Endothelial cell (in vitro differentiated cells): ENCODE measurements at places on chromosomes 12 and 14. TPM values are rescaled to one million over a fixed set of nuclear protein-coding genes. Genes with fewer than 3 reads are reported as not detected.

Gene CBLN3
- 1.5 TPM for total RNA-seq

Gene KRT85
- total RNA-seq, result not detected

DNA sequence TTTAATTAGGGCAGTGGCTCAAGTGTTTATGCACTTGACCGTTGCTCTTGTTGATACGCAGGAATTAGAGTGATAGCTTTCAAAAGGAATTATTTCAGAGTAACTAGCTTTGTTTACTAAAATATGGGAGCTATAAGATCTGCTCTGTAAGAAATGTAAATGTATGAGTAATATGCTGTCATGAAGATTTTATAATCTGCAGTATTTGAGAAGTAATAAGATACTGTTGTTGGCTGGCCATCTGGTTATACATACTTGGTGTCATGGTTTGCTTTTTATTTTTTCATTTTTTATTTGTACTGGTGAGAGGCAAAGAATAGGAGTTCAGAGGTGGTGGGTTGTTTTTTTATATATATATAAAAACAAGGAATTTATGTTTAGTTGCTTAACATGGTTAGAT is 58.5 kb downstream of the PLXNC1 start:
- DNase-seq, result no peak

DNA sequence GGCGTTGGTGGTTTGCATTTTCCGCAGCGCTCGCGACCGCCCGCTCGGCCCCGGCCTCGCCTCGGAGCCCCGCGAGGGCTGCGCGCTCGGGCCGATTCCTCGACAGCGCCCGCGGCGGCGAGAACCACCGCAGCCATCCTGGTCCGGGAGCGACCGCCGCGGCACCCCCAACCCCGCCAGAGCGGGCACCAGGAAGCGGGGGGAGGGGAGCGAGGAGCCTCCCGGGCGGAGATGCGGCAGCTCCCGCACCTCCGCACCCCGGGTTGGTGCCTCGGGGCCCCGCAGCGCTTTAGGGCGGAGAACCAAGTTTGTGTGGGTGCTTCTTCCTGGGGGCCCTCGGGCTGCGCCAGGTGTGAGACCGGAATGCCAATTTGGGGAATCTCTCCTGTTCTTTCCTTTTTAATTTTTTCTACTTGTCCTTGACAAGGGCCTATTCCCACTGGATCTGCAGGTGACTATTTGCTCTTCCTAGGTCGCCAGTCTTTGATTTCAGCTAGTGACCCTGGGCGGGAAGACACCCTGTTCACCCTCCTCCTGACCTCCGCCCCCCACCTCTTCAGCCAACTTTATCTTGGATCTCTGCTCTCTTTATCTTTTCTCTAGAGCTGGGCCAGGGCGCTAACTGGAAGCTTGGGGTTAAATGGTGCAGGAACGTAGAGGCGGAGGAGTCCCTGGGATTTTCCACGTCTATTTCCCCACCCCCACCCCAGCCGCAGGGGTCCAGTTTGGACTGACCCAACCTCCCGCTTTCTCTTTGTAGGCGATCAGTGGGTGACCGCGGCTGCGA is at the start of gene SOCS2:
TSS of gene SOCS2 (plus strand) at position 751 of the 787 bp plus-strand sequence. CDS start 223 bp downstream, outside the sequence.
- peak; percentile 68 for DNase-seq

DNA sequence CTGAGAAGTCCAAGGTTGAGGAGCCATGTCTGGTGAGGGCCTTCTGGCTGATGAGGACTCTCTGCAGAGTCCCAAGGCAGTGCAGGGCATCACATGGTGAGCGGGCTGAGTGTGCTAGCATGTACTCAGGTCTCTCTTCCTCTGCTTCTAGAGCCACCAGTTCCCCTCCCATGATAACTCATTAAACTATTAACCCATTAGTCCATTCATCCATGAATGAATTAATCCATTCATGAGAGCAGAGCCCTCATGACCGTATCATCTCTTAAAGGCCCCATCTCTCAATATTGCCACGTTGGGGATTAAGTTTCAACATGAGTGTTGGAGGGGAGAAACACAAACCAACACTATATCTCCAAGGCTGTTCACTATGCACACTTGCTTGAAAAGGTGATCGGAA is 83.7 kb downstream of the TMEM30B start:
- no peak for DNase-seq

DNA sequence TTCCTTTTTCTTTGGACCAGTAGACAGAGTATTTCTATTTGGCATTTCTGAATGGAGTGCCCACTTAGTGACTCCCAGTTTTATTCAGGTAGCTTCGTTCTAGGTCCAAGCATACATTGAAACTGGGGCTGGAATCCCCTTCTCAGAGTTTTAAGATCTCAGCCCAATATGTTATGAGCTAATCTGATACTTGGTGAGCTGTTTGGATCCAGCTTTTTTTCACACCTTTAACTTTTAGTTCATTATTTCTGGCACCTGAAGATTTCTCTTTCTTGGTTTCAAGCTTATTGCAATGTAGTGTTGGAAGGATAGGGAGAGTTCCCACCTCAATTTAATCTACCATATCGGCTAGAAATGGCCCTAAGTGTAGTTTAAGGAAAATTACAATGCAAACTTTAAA is 53.5 kb upstream of the CCDC198 start:
- no peak for DNase-seq

- DNase-seq, result no peak
Observed at GRCh38 chr14:56889705-56890104, 79.4 kb upstream of the OTX2 start.

DNA sequence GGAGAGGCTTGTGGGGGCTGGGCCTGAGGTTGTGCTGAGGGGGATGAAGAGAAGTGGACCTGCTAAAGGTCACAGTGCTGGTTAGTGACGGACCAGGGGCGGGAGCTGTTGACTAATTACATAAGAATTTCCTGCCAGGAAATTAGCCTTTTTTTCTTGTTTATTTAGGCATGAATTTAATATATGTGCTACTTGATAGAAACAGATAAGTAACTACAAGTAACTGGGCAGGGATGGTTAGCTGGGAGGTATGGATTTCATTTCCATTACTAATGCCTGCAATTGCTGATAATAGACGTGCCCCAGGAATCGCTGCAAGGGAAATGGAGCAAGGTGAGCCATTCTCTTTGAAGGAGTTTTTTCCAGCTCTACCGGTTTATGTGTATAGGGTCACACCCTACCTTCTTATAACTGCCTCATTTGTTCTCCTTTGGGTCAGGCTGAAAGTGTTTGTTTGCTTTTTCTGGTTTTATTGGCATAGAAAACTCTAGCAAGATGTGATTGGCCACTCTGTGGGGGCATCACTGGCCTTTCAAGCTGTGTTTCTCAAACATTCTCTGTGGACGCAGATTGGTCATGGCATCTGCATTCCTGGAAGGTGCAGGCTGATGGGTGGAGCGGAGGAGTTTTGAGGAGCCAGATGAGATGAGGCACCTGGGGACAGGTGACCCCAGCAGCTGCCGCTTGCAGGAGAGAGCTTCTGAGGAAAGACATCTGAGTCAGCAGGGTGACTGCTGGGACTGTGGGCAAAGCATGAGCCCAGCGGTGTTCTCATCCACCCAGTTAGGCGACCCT is 19.0 kb upstream of the GPRC5A start:
- DNase-seq, result no peak

- no peak for DNase-seq
Observed at GRCh38 chr12:114726092-114726710, 42.2 kb upstream of the TBX3 start.

DNA sequence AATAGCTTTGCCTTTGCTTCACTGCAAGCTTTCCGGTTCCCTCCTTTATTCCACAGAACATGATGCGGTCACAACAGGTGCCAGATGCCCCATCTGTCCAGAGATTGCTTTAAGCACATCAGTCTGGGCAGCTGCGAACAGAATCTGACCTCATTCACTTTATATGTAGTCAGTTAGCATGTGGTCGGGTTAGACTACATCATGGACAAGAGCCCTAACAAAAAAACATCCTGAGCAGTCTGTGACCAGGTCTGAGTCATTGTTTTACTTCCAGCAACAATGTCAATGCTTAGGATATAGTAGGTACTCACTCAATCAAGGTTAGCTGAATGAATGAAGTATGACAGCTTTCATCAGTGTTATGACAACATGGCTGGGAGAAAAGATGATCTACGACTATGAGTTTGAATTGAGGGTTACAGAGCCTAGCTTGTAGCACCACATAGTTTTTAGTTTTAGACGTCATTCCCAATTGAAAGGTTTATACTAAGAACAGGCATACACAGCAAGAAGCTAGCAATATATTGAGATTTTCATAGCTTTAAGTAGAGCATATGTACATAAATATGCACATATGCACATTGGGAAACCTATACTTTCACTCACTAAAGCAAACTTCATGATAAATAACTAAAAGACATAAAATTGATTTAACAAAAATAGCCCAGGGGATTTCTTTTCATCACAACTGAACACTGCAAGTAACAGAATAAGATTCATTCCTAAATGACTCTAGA is 64.2 kb upstream of the TMCC3 start:
- DNase-seq, result no peak

DNA sequence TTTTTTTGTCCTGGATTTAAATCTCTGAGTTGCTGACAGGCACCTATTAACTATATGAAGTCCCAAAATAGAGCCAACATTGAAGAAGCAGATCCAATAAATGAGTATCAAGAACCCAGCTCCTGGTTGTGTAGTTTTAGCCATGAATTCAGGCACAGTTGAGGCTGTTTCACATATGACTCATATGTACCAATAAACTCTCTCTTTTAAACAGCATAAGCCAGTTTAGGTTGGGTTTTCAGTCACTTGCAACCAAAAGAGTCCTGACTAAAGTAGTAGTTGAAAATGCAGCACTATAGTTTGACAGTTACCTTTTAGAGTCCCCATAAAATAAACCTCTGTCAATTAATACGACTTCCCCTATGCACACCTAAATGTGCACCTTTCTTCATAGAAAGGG is 389.9 kb downstream of the RPS29 start:
- no peak for DNase-seq

GRCh38 chr14:68571114-68571591 is 221.7 kb downstream of the ZFP36L1 start:
- no peak for DNase-seq

DNA sequence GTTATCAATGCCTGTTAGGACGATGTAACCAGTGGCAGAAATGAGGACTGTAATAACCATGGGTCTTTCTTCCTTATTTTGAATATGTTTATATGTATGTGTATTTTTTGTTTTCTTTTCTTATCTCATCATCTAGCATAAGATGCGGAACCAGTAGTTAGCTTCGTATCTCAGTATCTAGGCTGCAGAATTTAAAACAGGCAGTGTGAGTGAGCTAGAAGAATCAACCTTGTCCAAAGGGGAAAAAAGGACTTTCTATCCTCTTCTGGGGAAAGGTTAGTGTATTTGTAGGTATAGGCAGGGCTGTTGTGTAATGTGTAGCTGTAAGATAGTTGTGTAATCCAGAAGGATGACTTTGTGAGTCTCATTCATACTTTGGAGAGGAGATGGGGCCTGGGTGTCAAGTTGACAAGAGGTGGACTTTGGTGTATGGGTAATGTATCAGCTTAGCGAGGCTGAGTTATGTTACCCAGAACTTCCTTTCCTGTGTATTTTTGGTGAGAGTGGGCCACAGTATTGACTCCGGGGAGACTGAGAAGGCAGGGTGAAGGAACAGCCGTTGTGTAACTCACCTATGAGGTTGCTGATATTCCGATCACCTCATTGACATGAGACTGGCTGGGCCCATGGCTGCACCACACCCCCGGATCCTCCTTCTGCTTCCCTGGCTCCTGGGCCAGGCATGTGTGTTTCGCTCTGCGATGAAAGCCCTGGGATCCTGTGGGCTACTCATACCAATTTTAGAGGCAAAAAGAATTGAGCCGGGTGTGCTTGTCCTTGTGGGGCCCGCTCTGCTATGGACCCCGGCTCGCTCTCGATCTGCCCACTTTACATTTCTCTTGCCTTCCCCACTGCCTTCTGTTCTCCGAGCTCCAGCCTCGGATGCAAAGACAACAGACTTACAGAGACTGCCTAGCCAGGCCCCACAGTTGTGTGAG is 24.3 kb downstream of the DLK1 start:
- no peak for DNase-seq

- DNase-seq, result no peak
Observed at GRCh38 chr14:39454906-39455539, 22.8 kb upstream of the FBXO33 start.

Gene CLEC9A
- total RNA-seq, result not detected

DNA sequence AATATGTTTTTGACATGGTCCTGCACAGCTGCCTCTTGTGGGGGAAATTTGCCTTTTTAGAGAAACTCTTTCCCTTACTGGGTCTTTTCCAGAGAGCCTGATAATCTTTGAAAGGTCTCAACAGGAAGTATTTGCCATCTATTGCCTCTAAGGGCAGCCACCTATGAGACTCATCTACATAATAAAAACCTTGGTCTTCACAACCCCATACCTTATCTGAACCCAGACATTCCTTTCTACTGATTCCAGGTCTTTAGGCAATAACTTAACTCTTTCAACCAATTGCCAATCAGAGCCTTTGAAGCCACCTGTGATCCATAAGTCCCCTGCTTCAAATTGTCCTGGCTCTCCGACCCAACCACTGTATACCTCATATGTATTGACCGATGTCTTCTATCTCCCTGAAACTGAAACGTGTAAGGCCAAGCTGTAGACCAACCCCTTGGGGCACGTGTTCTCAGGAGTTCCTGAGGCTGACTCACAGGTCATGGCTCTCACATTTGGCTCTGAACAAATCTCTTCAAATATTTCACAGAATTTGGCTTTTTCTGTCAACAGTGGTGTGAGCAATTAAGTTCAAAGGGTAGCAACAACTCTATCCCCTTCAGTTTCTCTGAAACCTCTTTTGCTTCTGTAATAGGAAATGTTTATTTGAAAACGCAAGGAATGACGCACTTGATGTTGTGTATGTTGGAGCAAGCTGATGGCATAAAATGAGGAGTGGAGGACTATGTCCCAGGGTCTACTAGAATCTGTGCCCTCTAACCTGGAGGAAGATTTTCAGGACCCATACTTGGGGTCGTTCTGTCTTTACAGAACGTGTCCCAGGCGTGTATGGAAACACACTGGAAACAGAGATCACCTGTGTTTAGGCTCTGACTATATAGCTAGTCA is 49.2 kb upstream of the EIF5 start:
- DNase-seq, result no peak

DNA sequence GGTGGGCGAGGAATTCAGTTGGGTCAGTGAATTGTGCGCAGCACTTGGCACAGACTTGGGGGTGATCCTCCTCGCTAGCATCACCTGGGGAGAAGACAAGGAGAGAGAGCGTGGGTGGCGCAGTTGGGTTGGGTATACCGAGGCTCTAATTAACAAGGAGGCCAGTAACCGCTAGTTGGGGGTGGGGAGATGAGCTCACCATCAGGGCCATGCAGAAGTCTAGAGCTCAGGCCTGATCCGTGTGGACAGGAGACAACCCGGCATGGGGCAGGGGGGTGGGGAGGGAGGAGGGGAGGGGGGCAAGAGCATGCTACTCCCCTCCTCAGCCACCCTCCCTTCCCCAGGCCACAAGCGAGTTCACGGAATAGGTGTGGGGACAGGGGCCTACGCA is 580 bp downstream of the SALL2 start:
- DNase-seq, result no peak

- DNase-seq, result no peak
Observed at GRCh38 chr12:13114251-13115052, 11.0 kb upstream of the GSG1 start.

- no peak for DNase-seq
Observed at GRCh38 chr12:109621211-109621694, 47.7 kb downstream of the MVK start.

Gene KRT81
- total RNA-seq, result not detected
